ENCODE measurements at places on chromosomes 3 and 15.

GRCh38 chr3:38029400-38030125 lies at the start of gene PLCD1:
Gene PLCD1 (minus strand): TSS chr3:38029642. CDS start chr3:38029539, 103 bp downstream.
- DNase-seq = peak; percentile 58

- DNase-seq = no peak
Measured at GRCh38 chr3:14333215-14333614, 69.2 kb upstream of the SLC6A6 start.

- no peak for DNase-seq
Measured at GRCh38 chr3:110493438-110494092, 578.1 kb upstream of the NECTIN3 start.

GRCh38 chr3:29642393-29643033 lies 361.6 kb downstream of the RBMS3 start:
- DNase-seq = no peak

DNA sequence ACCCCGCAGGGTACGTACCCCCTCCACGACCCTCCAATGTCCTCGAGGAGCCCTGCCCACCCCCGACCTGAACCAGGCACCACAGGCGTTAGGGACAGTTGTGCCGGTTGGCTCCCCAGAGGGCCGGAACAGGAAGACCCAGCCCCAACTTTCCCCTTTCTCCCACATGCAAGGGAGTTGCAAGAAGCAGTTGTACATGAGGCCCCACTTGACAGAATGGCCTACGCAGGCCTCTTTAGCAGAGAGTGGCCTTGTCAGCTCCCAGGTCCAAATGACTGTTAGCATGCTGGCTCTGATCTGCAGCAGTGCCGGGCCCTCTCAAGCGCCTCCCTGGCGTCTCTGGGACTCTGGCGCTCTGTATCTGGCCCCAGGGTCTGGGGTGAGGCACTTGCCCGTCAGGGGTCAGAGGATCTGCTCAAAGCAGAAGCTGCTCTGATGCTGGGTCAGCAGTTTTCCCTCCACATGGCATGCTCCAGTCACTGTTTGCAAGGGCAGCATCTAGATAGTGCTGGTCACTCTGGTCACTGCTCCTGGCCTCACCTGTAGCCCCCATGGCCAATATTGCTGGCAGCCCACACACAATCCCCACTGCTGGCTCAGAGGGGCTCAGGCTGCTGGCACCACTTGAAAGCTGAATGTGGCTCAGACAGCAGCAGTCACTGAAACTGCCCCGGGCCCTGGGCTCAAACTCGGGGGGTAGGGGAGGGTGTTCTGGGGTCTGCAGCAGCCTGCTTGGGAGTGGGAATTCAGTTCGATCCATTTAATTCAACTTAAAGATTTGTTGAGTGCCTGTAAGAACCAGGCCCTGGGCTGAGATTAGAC lies 254.5 kb downstream of the FAM43A start:
- peak; percentile 10 for DNase-seq

- DNase-seq = peak; percentile 44
Measured at GRCh38 chr15:51735228-51736010, 2.0 kb downstream of the LYSMD2 start.

DNA sequence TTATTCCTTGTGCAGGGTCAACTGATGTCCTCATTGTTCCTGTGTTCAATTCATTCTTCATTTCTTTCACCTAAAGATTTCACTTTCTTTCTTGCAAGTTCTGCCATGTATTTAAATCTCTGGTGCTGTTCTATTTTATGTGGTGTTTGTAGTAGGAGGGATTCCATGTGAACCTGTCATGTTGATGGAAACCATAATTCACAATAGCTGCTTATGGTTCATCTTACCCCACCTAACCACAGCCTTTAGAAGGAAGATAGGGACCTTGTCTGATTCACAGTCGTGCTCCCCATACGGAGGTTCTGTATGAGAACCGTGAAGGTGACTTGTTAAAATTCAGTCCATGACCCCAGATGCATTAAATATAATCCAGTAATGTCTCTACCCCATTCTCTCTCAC lies 21.9 kb downstream of the SLCO2A1 start:
- DNase-seq = no peak

- no peak for DNase-seq
Measured at GRCh38 chr3:4587838-4588105, 94.6 kb downstream of the ITPR1 start.

DNA sequence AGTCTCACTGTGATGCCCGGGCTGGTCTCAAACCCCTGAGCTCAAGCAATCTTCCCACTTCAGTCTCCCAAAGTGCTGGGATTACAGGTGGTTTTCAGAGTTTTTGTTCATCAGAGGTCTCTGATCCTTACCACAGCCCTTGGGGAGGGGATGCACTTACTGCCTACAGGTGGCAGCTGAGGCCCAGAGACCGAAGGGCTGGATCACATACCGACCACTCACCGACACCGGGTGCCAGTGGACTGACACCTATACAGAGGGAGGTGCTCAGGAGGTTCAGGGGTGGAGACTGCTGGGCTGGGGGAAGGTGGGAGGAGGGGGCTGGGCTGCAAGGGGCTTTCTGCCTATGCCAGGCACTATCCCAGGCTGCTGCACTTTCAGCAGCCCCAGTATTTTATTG lies 19.5 kb downstream of the DUSP7 start:
- no peak for DNase-seq
